ENCODE measurements at places on chromosomes 3 and 15.

GRCh38 chr15:41501931-41502794 is 8.5 kb downstream of the ITPKA start:
- no peak for DNase-seq

DNA sequence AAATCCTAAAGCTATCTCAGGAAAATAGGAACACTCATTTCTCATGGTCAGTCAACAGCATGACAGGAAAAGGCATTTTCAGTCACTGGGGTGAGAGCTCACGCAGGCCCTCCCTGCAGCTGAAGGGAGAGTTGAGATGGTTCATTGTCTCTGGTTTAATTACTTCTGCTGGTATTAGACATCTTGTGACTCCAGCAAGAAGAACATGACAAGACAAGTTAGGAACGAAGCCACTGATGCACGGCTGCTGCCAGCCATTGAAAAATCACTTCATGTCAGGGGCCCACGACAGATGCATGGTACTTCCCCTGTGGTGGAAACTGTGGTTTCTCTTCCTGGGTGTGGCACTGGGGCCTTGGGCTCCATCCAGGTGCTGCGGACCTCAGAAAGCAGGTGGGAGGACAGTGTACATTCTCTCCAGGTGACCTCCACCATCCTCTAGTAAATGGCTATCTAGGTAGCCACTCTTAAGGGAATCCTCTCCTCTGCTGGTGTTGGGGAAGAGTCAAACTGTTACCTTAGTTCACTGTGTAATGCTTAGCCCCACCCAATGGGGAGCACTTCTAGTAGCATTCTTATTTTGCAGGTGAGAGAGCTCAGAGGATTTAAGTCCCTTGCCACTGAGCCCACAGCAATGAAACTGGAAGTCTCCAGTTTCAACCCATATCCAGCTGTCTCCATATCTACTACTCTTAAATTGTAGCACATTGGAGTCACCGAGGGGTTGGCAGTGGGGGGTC is 274.2 kb downstream of the LRTM1 start:
- no peak for DNase-seq

DNA sequence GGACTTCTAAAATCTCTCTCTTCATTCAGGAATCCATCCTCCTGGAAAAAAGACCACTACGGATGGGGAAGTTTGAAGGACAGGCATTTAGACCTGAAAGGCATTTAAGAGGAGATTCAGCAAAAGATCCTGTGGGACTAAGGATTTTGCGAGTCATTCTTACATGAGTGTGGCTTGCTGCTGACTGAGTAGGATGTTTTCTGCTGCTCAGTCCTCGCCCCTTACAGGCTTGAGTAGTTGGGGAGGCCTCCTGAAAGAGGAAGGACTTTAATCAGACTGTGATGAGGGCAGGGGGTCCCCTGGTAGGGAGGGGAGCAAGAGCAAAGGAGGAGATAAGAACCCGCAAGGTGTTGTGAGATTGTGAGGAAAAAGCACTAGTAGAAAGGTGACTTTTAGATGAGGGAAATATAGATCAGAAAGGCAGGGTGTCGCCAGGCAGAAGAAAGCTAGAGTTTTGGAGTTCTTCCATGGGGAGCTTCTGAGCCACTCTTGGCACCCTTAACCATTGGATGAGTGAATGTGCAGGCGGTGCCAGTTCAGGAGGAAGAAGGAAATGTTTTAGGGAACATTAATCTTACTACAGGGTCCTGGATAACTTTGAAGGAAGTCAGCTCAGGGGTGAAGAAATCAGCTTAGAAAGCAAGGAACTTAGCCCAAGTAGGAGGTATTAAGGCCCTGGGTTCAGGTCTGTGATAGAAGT is 171.1 kb downstream of the RORA start:
- DNase-seq: no peak

DNA sequence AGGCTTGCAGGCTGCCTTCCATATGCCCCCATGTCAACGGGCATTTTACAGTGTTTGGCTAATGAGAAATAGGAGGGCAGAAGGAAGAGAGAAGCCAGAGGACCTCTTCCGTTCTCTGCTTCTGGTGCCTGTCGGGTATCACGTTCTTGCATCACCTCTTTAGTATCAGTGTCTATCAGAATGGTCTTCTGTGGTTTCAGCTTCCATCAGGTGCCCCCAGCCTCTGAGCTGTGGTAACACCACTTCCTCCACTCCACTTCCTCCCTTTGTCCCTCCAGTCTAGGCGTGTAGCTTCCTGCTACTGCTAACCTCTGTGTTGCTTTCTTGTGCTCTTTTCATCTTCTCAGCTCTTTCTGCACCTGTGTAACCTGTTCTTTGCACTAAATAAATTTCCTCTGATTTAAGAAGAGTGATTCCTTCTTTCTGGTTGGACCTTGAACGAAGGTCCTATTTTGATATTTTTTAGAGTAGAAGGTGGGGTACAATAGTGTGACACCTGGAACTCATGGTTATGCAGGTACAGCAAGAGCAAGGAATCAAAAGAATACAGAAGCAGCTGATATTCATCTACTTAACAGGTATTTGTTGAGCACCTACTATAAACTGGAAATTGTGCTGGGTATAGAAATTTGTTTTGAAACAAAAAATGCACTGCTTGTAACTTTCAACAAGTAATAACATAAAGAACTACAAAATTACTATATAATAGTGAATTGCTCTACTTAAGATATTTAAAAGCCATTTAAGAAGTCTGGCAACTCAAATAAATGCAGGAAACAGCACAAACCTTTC is 27.4 kb upstream of the FOXB1 start:
- no peak for DNase-seq

GRCh38 chr3:71728632-71729342 is 3.6 kb upstream of the EIF4E3 start:
- peak; percentile 74 for DNase-seq

GRCh38 chr15:68508485-68509189 is 70.2 kb upstream of the CORO2B start:
- DNase-seq: no peak

- DNase-seq: no peak
These were observed 183.9 kb downstream of the FAM43A start for GRCh38 chr3:194869482-194870169.

DNA sequence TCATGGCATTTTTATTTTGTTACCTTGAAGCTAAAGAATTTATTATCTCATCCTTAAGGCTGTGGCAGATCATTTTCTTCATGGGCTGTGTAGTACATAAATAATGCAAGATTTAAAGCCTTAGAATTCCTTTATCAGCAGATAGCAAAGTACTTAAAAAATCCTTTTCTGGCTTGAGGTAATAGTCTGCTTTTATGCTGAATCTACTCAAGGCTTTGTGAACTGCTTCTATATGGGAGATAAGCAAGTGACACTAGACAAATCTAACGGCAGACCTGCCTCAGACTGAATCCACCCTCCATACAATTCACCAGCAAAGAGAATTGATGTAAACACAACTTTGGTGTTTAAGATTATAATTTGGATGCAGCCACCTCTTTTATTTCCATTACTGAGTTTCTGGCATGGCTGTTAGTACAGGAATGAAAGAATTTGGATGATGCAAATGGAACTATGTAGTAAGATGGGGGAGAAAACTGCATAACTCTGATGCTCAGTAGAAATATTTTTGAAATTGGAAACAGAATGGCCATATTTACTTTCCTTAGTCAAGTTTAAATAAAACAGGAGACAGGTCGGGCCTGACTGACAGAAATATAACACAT is 1121.5 kb downstream of the NAALADL2 start:
- no peak for DNase-seq

DNA sequence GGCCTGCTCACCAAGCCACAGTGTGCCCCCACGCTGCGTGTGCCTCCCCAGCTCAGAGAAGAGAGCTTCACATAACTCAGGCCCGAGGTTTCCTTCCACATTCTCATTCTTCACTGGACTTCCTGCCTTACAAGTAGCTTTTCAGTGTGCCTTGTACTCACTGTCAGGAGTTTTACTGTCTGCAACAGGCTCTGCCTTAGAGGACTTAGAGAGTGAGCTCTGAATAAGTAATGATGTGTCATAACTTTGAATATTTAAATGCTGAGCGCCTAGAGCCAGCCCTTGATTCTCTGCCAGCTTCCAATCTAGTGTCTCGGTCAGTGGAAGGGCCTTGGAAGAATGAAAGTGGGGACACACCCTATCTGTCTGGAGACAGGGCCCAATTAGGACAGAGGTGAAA is 41.8 kb downstream of the ITGB5 start:
- no peak for DNase-seq
